Activated T-cell treated with anti-CD3 and anti-CD28 coated beads for 4 hours (primary cell): ENCODE measurements at places on chromosomes 2 and 18.

DNA sequence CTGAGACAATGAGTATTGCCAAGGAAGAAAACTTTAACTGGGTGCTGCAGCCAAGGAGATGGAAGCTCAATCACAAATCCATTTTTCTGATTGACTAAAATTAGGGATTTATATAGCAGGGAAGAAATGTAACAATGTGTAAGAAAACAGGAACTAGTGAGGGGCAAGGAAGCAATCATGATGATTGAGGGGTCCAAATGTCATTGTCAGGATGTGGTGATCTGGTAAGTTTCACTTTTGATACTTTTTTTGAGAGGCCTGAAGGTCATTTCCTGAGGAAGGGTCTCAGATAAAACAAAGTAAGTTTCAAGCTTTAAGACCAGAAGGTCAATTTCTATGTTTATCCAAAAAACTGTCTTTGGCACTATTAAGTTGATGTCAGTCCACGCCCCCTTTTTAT lies 12.0 kb upstream of the GCC2 start:
- no peak for DNase-seq

- no peak for DNase-seq
Measured at GRCh38 chr18:74478880-74479279, 17.3 kb upstream of the CNDP2 start.

DNA sequence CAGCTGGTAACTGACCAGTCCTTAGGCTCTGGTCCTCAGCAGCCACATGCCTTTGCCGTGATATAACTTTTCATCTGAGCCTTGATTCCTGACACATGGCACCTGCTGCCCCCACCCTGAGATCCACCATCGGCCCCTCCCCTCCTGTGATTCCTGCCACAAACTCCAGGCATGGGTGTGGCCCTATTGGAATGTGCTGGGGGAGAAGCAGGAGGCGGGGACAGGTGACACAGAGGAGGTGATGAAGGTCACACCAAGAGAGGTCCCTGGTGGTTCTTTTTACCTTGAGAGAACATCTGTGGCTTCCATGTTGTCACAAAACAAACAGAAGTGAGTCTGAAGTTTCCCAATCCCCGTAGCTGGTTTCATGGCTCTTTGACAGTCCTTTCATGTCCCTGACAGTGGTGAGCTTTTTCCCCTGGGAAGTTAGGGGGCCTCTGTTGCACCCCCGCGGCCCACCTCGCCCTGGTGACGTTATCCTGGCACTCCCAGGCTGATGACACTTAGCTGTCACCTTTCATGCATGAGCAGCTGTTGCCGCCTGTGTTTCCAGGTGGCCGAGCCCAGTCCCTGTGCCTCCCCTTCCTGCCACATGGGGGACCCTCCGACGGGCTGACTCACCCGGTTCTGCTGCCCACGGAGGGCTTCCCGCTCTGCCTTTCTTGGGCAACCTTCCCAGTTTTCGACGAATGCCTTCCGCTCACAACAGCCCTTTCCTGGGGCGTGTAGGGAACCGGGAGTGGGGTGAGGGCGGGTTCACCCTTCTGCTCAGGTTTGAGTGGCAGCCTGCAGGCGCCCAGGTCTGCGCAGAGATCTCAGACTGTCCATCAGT lies 66.3 kb upstream of the GLI2 start:
- no peak for DNase-seq

- no peak for DNase-seq
Measured at GRCh38 chr2:26917135-26917836, 53.2 kb upstream of the MAPRE3 start.

- DNase-seq: no peak
Measured at GRCh38 chr2:162107361-162107901, 33.4 kb upstream of the DPP4 start.

GRCh38 chr2:29361231-29361630 lies 246.0 kb downstream of the CLIP4 start:
- no peak for DNase-seq

GRCh38 chr2:51472300-51472699 lies 440.4 kb upstream of the NRXN1 start:
- no peak for DNase-seq

DNA sequence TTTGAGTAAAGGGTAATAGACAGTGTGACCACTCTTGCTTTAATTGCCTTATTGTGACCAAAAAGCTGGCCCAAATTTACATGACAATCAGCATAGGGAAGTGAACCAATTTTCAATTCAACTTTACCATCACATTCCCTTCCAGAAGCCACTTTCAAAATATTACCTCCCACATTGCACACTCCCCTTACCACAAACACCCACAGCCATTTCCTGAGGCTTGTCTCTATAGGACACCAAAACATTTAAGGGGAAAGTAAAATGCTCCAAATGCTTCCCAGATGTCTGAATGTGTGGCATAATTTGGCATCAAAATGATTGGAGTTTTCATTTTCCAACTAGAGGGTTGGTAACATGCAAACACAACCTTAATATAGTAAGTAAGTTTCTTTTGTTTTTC lies 616.1 kb downstream of the SLC4A3 start:
- no peak for DNase-seq

GRCh38 chr2:100418406-100418962 lies 1.0 kb upstream of the CHST10 start:
- DNase-seq: no peak

DNA sequence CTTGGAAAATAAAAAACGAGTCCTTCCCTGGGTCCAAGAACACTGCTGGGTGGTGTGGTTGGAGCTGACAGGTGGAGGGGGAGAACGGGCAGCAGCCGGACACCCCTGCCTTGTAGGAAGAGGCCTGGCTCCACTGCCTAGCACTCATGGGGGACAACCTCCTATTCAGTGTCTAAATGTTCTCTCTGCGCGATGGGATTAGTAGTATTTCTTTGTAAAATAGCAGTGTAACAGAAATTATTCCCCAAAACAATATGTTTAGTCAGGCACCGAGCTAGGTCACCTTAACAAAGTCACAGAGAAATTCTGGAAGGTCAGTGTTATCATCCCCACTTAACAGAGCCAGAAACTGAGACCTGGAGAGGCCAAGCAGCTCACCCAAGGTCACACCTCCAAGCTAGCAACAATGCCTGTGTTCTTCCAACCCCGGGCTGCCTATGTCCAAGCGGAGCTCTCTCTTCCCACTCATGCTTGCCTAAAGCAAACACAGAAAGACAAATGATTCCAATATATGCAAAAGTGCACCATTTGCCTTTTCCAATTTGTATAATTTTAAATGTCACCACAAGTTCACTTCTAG lies 68.0 kb downstream of the STEAP3 start:
- DNase-seq: no peak

- no peak for DNase-seq
Measured at GRCh38 chr2:102264952-102265351, 46.4 kb upstream of the IL1RL1 start.

GRCh38 chr2:33606100-33606499 lies 7.0 kb upstream of the FAM98A start:
- no peak for DNase-seq

GRCh38 chr2:56444339-56444738 lies 260.5 kb downstream of the CCDC85A start:
- no peak for DNase-seq

- DNase-seq: no peak
Measured at GRCh38 chr2:8938384-8938783, 65.1 kb downstream of the MBOAT2 start.
